LNCaP clone FGC (cell line): ENCODE measurements at places on chromosomes 7 and 10.

- DNase-seq = no peak
Observed at GRCh38 chr10:131090761-131091661, 220.5 kb downstream of the TCERG1L start.

GRCh38 chr7:80440883-80441282 is 71.0 kb downstream of the GNAT3 start:
- no peak for DNase-seq

DNA sequence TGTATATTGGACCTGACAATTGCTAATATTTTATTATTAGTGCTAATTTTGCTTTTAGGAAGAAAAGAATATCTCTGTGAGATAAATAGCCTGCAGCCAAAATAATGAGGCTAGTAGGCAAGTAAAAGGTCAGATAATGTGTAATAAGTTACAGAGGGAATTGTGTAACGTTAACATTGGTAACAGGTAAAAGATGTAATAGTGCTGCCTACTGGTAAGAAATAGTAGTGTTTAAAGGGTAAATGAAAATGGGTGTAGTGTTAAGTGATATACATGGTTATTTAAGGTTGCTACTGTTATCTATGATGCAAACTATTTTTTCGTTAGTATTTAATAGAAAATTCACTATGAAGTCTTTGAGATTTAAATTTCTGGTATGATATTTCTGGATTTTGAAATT is 9.2 kb upstream of the FOXP2 start:
- DNase-seq = no peak

DNA sequence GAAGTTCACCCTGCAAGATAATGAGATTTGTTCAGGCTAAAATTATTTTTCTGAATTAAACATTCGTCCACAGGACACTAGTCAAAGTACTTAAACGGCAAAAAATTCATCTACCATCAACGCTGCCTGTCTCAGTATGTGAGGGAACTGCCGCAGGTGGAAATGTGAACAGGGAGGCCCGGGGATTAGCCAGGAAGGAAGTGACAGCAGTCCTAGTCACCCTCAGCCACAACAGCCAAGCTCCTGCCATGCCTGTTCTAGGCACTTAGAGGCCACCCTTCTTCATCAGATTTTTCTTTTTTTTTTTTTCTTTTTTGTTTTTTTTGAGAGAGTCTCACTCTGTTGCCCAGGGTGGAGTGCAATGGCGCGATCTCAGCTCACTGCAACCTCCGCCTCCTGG is 9.4 kb downstream of the NUDT5 start:
- no peak for DNase-seq

GRCh38 chr7:14773729-14774271 is 128.8 kb downstream of the DGKB start:
- DNase-seq = no peak

- no peak for DNase-seq
Observed at GRCh38 chr7:110502888-110503465, 588.0 kb upstream of the LRRN3 start.

DNA sequence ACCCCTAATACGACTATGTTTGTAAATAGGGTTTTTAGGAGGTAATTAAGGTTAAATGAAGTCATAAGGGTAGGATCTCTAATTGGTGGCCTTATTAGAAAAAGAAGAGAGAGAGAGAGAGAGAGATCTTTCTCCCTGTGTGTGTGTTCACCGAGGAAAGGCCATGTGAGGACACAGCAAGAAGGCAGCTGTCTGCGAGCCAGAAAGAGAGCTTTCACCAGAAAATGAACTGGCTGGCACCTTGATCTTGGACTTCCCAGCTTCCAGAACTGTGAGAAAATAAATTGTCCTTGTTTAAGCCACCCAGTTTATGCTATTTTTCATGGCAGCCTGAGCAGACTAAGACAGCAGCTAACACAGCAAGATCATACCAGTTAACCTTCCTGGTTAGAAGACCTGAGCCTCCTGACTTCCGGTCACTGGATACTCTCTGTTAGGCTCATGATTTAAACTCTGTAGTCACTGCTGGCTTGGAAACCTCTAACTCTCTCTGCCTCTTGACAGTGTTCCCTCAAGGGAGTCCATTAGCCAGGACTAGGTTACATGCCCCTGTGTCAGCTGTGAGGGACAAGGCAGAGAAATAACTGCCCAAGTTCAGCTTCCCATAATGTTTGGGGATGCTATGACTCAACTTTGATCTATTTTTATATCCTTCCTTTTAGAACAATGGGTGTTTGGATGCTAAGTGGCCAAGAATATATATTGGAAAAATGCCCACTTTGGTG is 102.3 kb downstream of the DYNC1I1 start:
- no peak for DNase-seq

GRCh38 chr7:158802535-158803366 is 26.6 kb downstream of the ESYT2 start:
- DNase-seq = no peak

DNA sequence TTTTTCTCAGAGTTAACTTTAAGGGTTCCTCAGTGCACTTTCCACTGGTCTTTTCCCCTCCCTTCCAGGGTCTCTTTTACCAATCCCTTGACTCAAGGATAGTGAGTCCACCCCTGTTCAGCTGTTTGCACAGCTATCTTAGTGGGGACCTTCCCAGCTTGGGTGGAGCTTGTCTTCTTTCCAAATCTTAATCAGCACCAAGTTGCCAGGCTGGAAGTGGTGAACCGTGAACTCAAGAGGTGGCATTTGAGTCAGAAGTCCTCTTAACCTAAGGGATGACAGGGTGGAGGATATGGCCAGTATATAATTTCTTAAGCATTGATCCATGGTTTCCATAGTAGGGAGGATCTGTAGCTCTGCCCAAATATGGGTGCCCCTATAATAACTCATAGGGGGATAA is 25.0 kb downstream of the MAPK8 start:
- no peak for DNase-seq

DNA sequence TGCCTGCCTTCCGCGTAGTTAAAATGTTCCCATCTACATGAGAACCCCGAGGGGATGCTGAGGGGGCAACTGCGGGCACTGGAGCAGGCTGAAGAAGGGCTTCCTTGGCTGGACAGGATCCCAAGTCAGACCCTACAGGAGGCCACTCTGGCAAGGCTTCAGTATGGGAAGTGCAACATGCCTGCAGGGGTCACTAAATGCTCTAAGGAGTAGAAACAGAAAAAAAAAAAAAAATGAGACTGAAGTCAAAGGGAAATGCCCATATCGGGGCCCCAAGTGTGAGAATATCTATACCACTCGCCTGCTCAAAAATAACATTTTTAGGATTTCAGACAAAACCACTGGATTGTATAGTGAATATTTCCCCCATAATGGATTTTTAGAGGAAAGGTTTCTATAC is 33.5 kb downstream of the FAM204A start:
- no peak for DNase-seq

- no peak for DNase-seq
Observed at GRCh38 chr10:6558759-6559461, 21.2 kb downstream of the PRKCQ start.

- no peak for DNase-seq
Observed at GRCh38 chr7:33601884-33602283, 303.5 kb upstream of the BMPER start.

- no peak for DNase-seq
Observed at GRCh38 chr10:8898745-8899330, 844.4 kb downstream of the GATA3 start.

DNA sequence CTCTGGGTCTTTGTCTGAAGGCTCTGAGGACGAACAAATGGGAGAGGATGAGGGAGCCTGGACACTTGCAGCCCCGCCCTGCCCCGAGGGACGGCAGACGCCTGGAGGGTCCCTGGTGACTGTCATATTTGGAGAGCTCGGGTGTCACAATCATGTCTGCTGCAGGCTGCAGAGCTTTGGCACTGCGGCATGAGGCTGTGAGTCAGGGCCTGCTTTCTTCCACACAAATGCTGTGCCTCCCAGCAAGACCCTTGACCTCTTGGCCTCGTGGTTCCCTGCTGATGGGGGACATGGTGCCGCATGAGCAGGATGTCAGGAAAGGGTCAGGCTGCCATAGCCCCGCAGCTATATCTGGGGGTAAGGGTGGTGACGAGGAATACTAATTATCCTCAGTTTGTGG is 64.9 kb upstream of the PPIF start:
- no peak for DNase-seq

DNA sequence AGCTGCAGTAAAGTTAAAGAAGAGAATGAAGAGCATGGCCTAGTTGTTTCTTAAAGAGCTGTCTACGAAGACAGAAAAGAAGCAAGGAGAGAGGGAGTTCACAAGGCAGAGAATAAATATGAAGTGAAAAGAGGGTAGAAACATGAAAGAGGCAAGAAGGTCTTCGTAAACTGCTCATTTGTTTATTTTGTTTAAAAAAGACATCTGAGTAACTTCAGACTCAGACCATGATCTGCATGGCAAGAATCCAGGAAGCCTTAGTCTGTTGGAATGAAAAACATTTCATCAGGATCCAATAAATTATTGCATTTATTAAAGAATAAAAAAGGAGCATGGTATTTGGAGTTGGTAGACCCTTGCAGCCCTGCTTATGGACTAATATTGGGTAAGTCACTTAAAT is 151.1 kb downstream of the SEM1 start:
- no peak for DNase-seq

GRCh38 chr10:42977032-42977416 is 99.8 kb upstream of the RET start:
- no peak for DNase-seq

- no peak for DNase-seq
Observed at GRCh38 chr10:70255329-70256299, 22.4 kb upstream of the PPA1 start.

- DNase-seq = no peak
Observed at GRCh38 chr7:50189371-50189770, 96.3 kb upstream of the ZPBP start.

DNA sequence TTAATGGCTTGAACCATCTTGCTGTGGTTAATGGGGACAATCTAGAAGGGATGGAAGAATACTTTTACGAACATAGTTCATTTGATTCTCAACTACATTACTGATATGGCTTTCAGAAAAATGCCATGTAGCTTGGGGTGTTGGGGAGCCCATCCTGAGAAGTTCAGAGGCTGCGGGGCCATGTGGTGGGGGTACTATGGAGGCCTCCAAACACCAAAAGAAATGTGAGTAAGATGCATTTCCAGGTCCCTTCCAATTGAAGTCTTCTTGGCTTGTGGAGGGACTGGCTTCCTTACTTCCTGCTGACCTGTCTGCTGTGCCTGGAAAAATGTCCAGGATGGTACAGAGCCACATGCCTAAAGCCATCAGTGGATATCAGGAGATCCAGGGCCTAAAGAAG is 1.6 kb upstream of the MBL2 start:
- DNase-seq = no peak

GRCh38 chr7:157633465-157634185 is 296.8 kb downstream of the DNAJB6 start:
- DNase-seq = no peak

DNA sequence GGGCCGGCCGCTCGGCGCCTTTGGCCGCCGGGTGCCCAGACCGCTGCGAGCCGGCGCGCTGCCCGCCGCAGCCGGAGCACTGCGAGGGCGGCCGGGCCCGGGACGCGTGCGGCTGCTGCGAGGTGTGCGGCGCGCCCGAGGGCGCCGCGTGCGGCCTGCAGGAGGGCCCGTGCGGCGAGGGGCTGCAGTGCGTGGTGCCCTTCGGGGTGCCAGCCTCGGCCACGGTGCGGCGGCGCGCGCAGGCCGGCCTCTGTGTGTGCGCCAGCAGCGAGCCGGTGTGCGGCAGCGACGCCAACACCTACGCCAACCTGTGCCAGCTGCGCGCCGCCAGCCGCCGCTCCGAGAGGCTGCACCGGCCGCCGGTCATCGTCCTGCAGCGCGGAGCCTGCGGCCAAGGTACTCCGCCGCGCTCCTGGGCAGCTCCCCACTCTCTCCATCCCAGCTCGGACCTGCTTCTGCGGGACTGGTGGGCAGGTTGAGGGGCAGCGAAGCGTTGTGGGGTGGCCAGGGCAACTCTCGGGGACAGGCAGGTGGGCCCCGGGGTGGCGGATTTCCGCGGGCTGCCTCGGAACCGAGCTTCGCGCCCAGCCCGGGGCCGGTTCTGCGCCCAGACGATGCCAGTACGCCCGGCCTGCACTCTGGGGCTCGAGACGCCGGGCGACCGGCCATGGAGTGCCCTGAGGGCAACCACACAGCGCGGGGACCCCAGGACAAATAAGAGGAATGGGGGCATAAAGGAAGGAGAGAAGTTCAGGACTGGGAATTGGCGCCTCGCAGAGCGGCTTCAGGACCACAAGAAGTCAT is 578 bp downstream of the HTRA1 start:
- no peak for DNase-seq

DNA sequence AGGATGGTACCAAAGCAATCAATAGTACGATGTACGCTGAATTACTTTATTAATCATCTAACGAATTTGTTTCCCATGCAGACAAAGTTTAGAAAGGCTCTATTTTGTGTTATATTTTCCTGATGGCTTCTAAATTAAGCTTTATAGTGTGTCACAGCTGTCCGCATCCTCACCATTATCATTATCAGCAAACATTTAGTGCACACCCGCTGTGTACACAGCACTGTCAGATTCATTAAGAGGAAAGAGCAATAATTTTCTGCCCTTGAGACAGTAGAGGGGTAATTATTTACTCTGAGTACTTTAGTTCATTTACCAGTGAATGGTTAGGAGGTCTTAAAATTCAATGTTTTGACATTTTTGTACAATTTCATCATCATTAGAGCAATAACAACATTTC is 233.3 kb upstream of the PTPRZ1 start:
- no peak for DNase-seq
